ENCODE measurements at places on chromosomes 2 and 18.

GRCh38 chr2:149719695-149720094, 132.1 kb upstream of the MMADHC start:
- DNase-seq: no peak

DNA sequence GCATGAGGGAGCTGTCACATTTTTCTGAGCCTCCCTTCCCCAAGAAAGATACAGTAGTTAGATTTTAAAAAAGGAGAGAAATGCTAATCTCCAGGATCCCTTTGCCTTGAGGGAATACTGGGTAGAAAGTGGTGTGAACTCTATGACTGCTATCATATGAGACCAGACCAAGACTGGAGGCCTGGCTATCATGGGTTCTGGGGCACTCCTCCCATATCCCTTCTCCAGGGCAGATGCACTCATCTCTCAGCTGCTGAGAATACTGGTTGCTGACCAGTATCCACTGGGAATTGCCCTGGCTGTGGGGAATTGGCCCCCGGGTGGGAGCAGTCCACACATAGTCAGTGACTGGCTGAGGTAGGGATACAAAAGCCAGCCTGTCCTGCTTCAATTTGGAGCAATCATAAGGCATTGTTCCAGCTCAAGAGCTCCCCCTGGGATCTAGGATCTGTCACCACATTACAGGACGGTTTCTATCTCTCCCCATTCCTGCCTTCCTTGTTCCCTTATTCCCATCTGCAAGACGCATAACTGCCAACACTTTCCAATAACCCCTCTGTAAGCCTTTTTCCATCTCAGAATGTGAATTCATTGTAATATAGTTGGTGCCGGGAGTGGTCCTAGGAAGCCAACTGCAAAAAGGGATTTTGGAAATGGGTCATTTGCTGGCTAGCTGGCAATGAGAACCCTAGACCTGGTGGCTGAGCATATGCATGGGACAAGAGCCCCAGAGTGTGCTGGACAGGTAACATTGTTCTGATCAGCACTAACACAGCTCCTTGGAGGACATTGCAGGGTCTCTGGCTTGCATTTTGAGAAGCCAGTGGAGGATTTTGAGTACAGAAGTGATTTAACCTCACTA, 35.4 kb upstream of the REEP1 start:
- DNase-seq: no peak

GRCh38 chr18:58196881-58197872, 153.2 kb downstream of the NEDD4L start:
- no peak for DNase-seq

- no peak for DNase-seq
Measured at GRCh38 chr2:210055825-210056224, 53.4 kb downstream of the RPE start.

DNA sequence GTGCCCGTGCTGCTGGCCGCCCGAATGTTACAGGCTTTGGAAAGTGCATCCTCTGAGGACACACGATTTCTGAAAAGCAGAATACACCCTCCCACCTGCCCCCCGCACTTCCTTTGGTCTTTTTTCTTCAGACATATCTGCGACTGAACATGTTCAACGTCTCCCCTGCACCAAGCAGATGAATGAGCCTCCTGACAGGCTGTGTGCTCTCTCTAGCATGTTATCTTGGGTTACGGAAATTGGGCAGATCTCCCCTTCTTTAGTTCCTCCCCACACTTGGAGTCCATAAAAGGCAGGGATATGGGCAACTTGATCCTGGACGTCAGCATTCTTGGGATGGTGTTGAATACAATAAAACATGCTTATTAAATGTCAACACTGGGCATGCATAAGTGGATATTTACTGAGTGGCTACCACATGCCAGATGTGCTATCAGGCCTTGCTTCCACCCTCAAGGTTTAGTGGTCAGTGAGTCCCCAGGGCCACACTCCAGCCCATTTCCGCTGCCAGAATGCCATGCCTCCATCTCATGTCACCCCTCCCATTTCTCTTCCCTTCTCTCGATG, 130.4 kb downstream of the TRIM43 start:
- no peak for DNase-seq

- no peak for DNase-seq
Measured at GRCh38 chr2:229765721-229766120, 51.4 kb upstream of the DNER start.

GRCh38 chr2:222052934-222053367, 245.8 kb downstream of the PAX3 start:
- no peak for DNase-seq

DNA sequence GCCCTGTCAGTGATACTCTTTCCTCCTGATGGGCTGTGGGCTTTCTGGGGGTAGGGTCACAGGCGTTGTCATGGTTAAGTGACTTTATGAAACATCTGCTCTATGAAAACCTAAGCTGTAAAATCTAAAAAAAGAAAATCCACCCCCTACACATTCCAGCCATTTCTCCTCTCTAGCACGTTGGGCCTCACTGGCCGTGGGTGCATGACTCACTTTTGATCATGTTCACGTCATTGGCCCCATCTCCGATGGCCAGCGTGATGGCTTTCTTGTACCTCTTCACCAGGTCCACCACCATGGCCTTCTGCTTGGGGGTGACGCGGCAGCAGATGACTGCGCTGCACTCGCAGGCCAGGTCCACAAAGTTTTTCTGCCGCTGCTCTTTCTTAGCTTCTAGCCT, 39.3 kb upstream of the NARS1 start:
- no peak for DNase-seq

DNA sequence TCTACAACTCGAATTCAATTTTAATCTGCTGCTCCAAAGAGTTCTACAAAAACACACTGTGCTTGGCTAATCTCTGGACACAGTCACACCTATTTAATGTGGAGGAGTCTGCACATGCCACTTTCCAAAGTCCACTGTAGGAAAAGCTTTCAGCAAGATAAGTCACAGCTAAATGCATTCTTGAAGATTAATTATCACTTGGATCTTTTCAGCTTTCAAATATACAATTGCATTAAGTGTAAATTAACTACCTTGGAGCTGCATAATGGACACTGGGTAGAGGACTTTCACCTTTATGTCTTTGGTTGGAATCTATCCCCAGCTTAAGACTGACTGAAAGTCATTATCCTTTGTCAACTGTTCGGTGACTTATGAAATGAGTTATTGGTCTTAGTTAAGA, 565.1 kb downstream of the PIK3C3 start:
- DNase-seq: no peak

DNA sequence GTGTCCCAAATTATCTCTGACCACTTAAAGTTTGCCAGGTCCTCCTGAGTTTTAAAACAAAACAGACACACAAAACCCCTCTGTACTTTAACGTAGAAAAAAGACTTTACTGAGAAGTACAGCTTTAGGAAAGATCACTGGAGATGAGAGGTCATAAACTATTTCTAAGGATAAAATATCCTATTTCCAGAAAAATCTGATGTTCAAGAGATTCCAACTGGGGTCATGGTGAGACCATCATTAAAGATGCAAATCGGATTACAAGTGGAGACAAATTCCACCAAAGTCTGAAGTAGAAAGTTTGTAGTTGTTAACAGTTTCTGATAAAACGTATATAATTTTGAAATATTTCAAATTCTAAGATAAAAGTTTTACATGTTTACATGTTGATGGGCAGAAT, 241.6 kb downstream of the TCF4 start:
- DNase-seq: no peak

DNA sequence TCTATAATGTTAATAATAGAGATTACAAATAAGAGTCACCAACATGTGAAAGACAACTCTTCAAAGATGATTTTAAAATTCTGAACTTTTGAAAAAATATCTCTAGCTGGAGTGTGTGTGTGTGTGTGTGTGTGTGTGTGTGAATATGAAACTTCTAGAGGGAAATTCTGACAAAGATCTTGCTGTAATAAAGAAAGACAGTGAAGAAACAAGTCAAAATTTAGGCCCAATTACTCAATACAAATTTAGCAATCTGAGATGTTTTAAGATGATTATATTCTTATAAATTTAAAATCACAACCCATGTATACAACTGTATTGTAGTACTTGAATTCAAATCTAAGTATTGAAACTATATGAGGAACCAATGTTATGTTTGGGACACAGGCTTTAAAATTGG, 57.2 kb upstream of the UGP2 start:
- no peak for DNase-seq

GRCh38 chr18:59229701-59230443, 9.9 kb downstream of the GRP start:
- no peak for DNase-seq

DNA sequence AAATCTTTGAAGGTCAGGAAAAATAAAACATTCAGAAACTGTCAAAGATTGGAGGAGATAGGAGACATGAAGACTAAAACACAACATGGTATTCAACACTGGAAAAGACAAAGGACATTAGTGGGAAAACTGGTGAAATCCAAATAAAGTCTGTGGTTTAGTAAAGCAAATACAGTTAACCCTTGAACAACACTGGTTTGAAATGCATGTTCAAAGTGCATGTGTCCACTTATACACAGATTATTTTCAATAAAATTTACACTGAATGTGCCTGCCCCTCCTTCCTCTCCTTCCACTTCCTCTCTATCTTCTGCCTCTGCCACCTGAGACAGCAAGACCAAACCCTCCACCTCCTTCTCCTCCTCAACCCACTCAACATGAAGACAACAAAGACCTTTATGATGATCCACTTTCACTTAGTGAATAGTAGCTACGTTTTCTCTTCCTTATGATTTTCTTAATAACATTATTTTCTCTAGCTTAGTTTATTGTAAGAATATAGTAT, 14.5 kb downstream of the OLA1 start:
- DNase-seq: no peak

- no peak for DNase-seq
Measured at GRCh38 chr2:26438926-26439325, 37.2 kb downstream of the DRC1 start.

DNA sequence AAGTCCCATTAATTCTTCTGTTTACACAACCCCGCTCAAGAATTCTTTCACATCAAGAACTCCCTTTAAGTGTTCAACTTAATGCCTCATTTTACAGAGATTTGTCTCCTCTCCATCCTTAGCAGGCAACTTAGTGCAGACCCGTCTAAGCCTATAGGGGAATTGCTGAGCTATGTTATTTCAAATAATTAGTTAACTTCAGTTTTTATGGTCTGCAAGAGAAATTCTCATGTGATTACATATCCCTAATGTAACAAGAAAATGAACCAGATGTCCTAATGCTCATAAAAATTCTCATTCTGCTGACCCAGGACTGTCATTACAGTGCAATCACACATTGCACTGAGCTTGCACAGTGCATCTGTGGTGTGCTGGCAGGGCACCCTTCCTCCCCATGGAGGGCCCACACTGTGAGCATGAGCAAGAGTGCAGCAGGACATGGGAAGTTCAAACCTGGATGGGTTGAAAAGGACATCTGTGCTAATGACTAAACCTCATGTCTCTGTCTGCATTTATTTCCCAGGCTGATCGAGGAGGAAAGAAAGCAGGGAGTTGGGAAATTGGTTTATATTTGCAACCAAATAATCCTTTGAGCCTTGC, 97.1 kb downstream of the COL5A2 start:
- no peak for DNase-seq

Measured in stimulated activated CD8-positive, alpha-beta memory T cell treated with anti-CD3 and anti-CD28 coated beads, Interleukin-7, amount 100 ng/mL, for 24 hours (primary cell).